ENCODE measurements at places on chromosomes 2 and 18.
A peak's percentile ranks its signal among the peaks of the same experiment; 100 is the strongest.

DNA sequence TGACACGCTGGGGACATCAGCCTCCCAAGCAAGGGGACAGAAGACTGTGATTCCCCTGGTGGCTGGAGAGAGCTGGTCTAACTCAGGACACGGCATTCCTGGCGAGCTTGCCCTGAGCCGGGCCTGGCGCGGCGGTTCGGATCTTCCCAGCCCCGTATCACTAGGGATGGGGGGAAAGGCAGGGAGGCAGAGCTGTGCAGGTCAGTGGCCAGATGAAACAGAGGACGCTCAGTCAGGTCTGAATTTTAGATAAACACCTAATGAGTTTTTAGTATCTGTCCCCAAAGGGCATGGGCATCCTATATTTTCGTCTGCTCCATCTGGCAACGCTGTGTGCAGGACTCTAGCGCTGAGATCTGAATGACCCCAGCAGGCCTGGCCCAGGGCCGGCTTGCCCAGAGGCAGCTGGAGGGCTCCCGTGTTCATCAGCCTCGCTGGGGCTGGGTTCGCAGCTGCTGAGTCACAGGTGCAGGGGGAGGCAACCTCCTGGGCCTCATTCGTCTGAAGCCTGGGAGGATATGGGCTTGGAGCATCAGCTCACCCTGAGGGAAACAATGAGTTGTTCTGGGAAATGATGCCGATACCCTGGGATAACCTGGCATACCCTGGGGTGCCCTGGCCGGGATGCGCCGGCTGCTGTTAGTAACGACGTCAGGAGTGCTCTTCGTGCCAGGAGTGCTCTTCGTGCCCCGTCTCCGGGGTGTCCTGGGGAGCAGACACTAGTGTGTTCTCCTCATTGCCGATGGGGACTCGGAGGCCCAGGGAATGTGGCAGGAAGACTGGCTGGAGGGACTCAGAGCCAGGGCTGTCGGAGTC, 48.1 kb upstream of the HPCAL1 start:
- DNase-seq = no peak

- peak; percentile 32 for DNase-seq
Observed at GRCh38 chr2:72108121-72108520, 39.5 kb downstream of the CYP26B1 start.

GRCh38 chr2:106575955-106576354, 88.8 kb downstream of the CD8B2 start:
- DNase-seq = peak; percentile 22

DNA sequence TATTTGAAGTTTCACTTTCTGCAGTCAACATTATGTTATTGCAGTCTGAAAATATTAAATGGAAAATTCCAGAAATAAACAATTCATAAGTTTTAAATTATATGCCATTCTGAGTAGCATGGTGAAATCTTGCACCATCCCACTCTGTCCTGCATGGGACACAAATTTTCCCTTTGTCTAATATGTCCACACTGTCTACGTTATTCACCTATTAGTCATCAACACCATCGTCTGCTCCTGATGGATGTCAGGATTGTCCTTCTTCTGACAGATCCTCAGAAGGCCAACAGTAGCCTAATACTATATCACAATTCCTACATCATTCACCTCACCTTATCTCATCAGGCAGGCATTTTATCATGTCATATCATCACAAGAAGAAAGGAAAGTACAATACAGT, 163.1 kb downstream of the TXNL1 start:
- DNase-seq = no peak

GRCh38 chr18:61791031-61791430, 101.8 kb downstream of the RNF152 start:
- DNase-seq = no peak

- no peak for DNase-seq
Observed at GRCh38 chr2:202687276-202687675, 52.5 kb downstream of the FAM117B start.

DNA sequence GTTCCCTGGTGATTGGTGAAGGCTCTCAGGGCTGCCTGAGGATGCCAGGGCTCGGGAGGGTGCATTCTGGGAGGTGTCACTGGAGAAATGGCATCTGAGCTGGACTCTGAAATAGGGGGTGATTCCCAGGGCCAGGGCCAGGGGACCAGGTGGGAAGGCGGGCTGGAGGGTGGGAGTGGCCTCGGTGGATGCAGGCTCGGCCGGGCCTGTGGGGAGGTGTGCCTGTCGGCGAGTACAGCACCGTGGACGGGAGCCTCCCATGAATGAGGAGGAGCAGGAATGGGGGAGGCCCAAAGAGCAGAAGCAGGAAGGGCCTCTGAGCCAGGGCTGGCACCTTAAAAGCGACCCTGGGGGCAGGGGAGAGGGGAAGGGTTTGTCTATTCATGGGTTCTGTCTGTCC, 116.8 kb downstream of the GBX2 start:
- DNase-seq = no peak

GRCh38 chr2:88738271-88738670, 46.8 kb downstream of the RPIA start:
- DNase-seq = peak; percentile 10

DNA sequence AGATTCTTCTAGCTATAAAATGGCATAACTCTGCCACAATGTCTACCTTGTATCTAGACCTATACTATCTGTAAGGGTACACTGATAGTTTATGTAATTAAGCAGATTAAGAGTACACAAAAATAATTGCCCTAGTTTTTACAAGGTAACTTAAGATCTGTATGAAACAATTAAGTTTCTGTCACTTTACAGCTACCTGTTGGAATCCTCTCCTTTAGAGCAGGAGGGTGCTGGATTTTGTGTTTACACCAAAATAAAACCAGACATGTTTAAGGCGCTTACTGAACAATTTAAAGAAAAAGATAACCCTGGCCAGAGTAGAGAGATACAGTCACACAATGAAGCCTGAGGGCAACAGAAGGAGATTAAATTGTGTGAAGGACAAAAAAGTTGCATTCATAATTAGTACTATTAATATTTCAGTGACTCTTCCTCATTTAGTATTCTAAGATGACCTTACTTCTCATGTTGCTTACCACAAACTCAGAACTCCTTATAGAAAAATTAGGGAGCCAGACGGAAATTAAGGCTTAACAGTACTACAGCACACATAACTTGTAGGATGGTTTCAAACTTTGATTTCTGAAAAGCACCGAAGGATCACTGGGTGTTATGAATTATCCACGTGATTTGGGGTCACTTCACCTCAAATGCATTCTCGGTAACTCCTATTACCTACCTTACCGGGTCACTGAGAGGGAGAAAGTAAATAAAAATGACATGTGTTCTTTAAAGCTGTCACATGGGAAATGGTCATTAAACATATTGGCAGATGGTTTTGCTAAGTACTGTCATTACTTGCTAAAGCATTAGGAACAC, 1.0 kb downstream of the DARS1 start:
- DNase-seq = no peak

GRCh38 chr2:168480825-168481585, 24.9 kb downstream of the CERS6 start:
- DNase-seq = no peak

DNA sequence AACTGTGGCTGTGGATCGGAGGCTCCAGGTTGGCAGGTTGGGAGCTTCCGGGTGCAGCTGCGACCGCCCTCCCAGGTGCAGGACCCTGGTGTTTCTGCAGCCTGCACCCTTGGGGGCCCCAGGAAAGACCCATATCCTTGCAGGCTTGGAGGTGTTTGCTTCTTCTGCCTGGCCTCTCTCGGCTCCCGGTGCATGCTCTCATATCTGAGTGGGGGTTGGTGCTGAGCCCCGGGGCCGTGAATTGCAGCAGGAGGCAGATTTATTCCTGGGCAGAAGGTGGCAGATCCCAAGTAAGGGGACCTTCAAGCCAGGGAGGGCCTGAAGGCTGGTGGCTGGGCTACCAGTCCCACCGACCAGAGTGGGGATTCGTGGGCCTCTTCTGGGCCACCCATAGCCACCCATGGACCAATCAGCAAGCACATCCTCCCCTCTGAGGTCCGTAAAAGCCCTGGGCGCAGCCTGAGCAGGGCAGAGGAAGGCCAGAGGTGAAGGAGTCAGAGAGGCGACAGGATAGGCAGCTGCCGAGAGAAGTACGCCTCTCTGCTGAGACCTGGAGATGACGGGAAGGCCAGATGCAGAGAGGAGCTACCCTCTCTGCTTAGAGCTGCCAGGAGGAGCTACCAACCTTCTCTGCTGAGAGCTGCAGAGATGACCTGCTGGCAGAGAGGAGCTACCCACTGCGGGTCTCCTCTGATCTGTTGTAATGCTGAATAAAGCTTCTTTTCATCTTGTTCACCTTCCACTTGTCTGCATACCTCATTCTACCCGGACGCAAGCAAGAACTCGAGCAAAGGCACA, 1279.0 kb upstream of the LRRTM1 start:
- no peak for DNase-seq

DNA sequence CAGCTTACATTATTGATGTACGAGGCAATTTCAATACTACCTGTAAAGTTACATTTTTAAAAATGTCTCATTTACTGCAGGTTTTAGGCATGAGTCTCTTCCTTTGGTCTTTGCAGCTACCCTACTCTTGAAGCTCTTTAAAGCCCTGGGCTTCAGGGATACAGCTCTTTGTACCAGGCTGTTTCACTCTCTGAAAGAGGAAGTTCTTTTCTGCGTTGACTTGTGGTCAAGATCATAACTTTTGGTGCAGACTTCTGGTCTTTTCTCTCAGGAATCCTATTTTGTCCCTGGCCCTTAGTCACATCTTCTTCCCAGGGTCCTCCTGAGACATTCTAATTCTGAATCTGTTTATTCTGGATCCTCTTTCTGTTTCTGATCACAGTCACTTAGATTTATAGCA, 16.6 kb upstream of the HRH4 start:
- DNase-seq = no peak

DNA sequence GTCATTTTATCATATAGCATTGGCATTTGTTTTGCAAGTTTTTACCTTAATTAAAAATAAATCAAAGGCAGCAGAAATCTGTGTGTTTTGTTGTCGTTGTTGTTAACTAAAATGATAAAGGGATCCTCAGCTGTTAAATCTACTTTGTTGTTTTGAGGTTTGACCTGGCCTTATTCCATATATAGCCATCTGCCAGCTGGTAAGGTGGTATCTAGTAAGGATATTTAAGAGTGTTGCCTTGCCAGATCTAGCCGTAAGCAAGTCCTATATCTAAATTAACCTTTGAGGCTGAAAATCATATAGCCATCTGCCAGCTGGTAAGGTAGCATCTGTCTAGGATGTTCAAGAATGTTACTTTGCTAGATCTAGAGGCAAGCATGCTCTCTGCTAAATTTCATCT, 56.6 kb downstream of the BMPR2 start:
- DNase-seq = no peak

DNA sequence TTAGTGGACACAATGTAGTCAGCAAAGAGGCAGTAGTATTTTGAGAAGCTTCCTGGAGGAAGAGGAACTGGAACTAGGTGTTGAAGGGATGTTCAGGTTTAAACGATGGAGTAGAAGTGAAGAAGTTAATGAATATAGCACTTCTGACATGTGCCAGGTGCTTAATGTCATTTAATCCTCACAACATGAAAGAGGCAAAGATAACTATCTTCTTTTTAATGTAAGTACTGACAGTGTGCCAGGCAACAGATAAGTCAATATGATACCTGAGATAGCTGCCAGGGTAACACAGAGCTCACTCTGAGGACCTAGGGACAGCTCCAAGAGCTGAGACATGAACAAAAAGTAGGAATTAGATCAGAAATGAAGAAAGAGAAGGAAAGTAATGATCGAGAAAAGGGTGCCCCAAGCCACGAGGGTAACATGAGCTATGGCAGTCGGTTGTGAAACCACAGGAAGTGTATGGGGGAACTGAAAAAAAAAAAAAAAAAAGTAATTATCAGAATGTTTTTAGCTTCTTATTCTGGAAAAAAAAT, 140.7 kb downstream of the RNF144A start:
- no peak for DNase-seq

DNA sequence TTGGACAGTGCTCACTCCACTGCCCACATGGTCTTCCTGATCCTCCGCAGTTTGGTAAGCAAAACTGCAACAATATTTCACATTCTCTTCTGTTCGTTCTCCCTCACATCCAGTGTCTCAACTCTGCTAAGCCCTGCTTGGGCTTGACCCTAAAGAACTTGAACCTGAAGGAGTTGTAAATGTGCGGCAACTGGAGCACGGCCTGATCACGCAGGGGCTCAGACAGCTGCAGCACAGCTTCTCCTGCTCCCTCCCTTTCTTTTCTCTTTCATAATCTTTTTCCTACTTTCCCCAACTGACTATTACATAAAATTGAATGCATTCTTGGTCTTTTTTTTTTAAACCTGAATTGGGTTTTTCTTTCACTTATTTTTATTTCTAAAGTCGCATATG, 10.2 kb downstream of the CYRIA start:
- no peak for DNase-seq

DNA sequence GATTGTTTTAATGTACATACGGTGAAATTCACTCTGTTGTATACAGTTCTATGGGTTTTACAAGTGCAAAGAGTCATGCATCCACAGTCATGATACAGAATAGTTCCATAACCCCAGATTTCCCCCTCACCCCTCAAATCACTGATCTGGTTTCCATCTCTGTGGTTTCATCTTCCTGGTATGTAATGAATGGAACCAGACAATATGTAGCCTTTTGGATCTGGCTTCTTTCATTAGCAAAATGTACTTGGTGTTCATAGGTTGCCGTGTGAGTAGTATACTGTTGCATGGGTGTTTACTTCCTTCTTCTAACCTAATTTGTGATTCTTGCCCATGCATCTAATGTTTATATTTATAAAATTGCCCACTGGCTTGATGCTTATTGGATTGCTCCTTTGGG, 298.7 kb upstream of the NRP2 start:
- DNase-seq = no peak

GRCh38 chr2:219155054-219155644, 5.5 kb downstream of the NHEJ1 start:
- DNase-seq = no peak

DNA sequence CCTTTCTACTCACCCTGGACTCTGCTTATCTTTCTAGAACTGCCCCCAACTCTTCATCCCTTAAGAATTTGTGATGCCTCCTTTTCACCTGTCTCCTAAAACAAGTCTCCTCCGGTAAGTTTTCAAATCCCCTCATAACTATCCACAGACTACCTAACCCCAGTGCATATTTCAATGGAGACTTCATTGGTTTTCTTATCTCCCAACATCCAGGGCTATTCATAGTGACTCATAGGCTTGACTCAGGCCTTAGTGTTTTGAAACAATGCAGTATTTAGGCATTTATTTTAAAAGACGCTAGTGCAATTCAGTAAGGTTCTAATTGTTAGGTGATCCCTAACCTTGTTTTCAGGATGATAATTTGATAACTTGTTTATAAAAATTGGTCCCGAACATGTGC, 399.2 kb downstream of the CPS1 start:
- DNase-seq = no peak

DNA sequence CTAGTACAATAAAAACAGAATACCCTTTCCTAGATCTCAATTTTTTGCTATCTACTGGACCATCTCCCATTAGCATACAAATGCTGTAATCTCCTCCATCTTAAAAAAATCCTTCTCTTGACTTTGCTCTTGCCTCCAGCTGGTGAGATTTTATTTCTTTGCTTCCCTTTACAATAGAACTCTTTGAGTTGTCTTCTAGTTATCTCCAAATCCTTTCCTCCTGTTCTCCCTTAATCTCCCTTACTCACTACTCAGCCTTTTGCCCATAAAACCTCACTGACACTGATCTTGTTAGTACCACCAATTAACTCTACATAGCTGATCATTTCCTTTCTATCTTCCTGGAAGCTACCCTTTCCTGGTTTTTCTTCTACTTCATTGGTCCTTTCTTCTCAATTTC, 63.5 kb upstream of the FRZB start:
- DNase-seq = no peak
